ENCODE measurements at places on chromosomes 5 and 9. TPM values are rescaled to one million over a fixed set of nuclear protein-coding genes. Genes with fewer than 3 reads are reported as not detected.

Gene CEP72
- total RNA-seq = 8.5 TPM

GRCh38 chr5:33153831-33154230 lies 286.9 kb upstream of the TARS1 start:
- no peak for DNase-seq
- no peaks in the 10 kb centered on the region for H3K27me3 ChIP-seq
- no peaks in the 10 kb centered on the region for H3K36me3 ChIP-seq
- no peaks in the 10 kb centered on the region for H3K4me1 ChIP-seq
- H3K27ac ChIP-seq = no peak overlapping the region

DNA sequence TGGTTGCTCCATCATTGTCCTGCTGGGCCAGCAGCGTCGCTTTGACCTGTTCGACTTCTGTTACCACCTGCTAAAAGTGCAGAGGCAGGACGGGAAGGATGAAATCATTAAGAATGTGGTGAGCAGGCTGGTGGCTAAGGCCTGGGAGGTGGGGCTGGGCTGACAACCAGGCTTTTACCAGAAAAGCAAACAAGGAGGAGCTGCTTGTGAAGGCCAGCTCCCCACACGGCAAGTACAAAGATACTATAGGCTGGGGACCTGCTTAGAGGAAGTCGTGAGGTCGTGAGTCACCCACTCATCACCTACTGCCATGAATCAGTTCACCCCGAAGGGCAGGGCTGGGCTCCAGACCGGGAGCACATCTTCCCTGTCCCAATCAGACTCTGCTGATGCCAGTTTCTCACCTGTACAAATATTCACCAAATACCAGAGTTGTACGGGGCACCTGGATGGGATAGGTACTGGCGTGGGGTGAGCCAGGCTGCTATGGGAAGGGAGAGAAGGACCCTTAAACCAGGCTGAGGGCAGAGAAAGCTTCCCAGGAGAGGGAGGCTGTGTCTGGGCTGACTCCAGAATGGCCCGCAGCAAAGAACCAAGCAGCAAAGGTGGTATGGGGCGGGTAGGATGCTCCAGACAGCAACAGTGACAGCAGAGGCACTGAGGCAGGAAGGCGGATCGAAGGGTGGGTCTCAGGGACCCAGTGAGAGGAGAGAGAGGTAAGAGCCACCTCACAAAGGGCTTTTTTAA lies 69.3 kb upstream of the NIPAL4 start:
- peak overlapping the region; percentile 84 for H3K27ac ChIP-seq
- DNase-seq = peak; percentile 38
- H3K36me3 ChIP-seq = peaks cover 13% of the 10 kb centered on the region
- peaks cover 11% of the 10 kb centered on the region for H3K4me1 ChIP-seq

- peaks cover 40% of the 10 kb centered on the region for H3K4me1 ChIP-seq
- H3K27ac ChIP-seq = peak within 1 kb of the TSS; percentile 94
- H3K4me3 ChIP-seq = peak within 1 kb of the TSS; percentile 67
These were observed at the start of gene FGD3 for GRCh38 chr9:92947268-92948037. FGD3 (plus strand) TSS chr9:92947523; CDS start chr9:92976257, 28,734 bp downstream.

DNA sequence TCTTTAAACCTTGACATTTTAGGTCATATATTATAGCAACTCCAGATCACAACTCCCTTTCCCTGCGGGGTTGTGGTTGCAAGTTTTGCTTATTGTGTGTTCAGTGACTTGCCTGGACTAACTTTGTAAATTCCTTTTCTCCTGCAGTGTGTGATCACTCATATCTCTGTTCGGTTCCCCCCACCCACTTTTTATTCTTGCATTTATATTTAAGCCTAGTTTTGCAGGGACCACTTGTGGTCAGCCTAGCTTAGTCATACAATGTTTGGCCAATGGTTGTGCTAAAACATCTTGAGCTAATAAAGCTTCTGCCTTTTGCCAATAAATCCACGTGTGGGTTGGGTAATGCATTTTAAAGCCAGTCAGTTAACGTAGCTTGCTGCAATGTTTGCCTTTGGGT lies 146.5 kb upstream of the IRX4 start:
- peaks cover 45% of the 10 kb centered on the region for H3K27me3 ChIP-seq
- no peak overlapping the region for H3K27ac ChIP-seq
- no peak overlapping the region for H3K4me3 ChIP-seq
- H3K36me3 ChIP-seq = no peaks in the 10 kb centered on the region

GRCh38 chr9:69572611-69573010 lies 99.6 kb downstream of the APBA1 start:
- no peak overlapping the region for H3K27ac ChIP-seq
- DNase-seq = no peak
- peaks cover 26% of the 10 kb centered on the region for H3K27me3 ChIP-seq
- no peaks in the 10 kb centered on the region for H3K4me1 ChIP-seq
- H3K4me3 ChIP-seq = no peak overlapping the region

DNA sequence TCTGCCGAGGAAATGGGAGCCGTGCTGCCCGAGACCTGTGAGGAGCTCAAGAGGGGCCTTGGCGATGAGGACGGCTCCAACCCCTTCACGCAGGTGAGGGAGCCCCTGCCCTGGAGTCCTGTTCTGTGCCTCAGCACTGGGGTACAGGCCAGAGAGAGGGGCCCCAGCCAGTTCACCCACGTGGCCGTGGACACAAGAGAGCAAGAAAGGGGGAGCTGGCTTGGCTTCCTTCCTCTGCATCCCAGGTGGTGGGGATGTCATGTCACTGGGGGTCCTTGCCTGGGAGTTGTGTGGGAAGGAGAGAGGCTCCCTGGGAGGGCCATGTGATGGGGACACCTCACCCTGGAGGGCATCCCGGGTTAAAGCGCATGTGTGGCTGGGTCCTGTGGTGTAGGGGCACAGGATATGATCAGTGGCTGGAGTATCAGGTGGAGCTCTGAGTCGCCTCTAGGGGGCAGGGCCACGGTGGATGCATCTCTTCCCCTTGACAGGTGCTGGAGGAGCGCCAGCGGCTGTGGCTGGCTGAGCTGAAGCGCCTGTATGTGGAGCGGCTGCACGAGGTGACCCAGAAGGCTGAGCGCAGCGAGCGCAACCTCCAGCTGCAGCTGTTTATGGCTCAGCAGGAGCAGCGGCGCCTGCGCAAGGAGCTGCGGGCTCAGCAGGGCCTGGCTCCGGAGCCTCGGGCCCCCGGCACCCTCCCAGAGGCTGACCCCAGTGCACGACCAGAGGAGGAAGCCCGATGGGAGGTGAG lies 7.5 kb downstream of the N4BP3 start:
- H3K4me1 ChIP-seq = peaks cover 18% of the 10 kb centered on the region
- no peaks in the 10 kb centered on the region for H3K36me3 ChIP-seq
- DNase-seq = peak; percentile 78
- H3K27me3 ChIP-seq = no peaks in the 10 kb centered on the region
- H3K4me3 ChIP-seq = peak overlapping the region; percentile 64

GRCh38 chr9:68417762-68418161 lies 61.4 kb downstream of the PGM5 start:
- H3K27me3 ChIP-seq = peaks cover 25% of the 10 kb centered on the region
- no peaks in the 10 kb centered on the region for H3K36me3 ChIP-seq
- DNase-seq = no peak

All from T-helper 17 cell (primary cell).